ENCODE measurements at places on chromosomes 6 and 20. TPM values are rescaled to one million over a fixed set of nuclear protein-coding genes. Genes with fewer than 3 reads are reported as not detected.

GRCh38 chr6:169072127-169073042, 181.3 kb downstream of the THBS2 start:
- no peaks in the 10 kb centered on the region for H3K36me3 ChIP-seq
- H3K4me3 ChIP-seq: no peak overlapping the region
- H3K27me3 ChIP-seq: no peaks in the 10 kb centered on the region
- no peak for DNase-seq

The OR2B2 gene
- total RNA-seq: not detected

DNA sequence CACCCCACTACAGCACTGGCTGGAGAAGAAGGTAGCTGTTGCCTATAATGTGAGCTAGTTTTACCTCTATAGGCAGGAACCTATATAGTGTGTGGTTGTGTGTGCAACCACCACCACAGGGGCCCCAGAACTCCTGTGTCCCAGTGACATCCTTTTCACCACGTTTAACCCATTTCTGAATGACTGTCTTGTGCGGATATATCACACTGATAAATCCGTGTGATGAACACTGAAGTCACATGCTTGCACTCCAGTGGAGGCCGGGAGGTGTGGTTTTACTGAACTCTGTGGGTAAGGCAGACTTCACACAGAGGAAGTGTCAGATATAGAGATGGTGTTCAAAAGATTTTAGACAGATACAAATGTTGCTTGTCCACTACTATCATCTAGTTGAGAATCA, 32.5 kb downstream of the SDHAF4 start:
- no peaks in the 10 kb centered on the region for H3K36me3 ChIP-seq
- H3K27ac ChIP-seq: no peak overlapping the region
- no peak overlapping the region for H3K4me3 ChIP-seq
- DNase-seq: no peak

DNA sequence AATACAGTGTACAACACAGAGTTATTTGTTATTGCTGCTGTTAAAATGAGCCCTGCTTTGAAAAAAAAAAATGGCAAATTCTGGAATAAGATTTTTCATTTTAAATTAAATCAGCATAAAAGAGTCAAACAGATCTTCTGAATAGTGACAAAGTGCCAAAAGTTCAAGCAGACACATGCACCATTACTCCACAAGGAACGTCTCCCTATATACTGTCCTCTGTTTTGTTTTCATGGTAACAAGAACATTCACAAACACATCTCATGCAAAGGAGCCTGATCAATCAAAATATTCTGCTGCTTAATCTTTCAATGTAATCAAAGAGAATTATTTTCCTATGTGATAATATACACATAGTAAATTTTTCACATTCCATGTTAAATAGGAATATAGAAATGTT, 2.7 kb downstream of the HIVEP2 start:
- no peaks in the 10 kb centered on the region for H3K36me3 ChIP-seq
- H3K27me3 ChIP-seq: no peaks in the 10 kb centered on the region

GRCh38 chr6:142627474-142627873, 317.5 kb downstream of the HIVEP2 start:
- no peaks in the 10 kb centered on the region for H3K36me3 ChIP-seq
- no peak overlapping the region for H3K27ac ChIP-seq
- H3K27me3 ChIP-seq: no peaks in the 10 kb centered on the region
- DNase-seq: no peak

The SNX5 gene
- total RNA-seq: 159 TPM

- no peaks in the 10 kb centered on the region for H3K36me3 ChIP-seq
- H3K27me3 ChIP-seq: no peaks in the 10 kb centered on the region
- no peak overlapping the region for H3K27ac ChIP-seq
These were observed 1192.4 kb upstream of the CITED2 start for GRCh38 chr6:140566781-140567277.
